ENCODE measurements at places on chromosomes 2 and 18.

DNA sequence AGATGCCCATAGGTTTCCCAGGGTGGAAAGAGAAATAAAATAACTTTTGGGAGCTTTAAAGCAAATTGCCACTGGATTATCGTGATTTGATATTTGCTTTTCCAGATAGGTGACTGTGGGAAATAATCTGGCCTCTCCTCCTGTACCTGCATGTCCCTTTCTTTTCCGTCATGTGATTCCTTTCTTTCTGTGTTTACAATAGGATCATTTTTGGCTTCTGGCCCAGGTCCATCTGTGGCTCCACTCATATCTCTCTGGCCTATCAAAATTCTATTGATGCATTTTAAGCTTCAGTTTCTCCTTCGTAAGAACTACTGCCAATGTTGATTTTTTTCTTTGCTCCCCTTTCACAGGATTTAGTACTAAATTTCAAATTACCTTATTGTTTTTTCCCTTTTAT lies 153.6 kb downstream of the CCDC85A start:
- no peak for DNase-seq

DNA sequence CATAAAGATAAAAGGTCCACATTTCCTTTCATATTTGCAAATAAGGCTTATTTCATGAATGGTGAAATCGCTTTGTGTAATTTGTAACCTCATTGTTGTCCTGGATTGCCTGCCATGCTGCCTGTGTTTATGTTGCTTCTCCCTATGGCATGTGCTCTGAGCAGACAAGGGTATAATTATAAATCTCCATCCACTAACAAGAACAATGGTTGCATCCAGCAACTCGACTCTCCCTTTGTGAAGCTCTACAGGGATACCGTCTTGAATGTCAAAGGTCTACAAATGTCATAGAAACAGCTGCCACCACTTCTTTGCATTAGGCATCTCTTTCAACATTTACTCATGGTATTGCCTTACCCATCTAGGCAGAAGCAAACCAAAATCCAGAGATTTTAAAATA lies 209.6 kb downstream of the SLC8A1 start:
- DNase-seq = no peak

GRCh38 chr18:73942081-73942625 lies 205.5 kb downstream of the FBXO15 start:
- DNase-seq = no peak

- no peak for DNase-seq
These were observed 247.1 kb downstream of the MYCN start for GRCh38 chr2:16187482-16187817.

DNA sequence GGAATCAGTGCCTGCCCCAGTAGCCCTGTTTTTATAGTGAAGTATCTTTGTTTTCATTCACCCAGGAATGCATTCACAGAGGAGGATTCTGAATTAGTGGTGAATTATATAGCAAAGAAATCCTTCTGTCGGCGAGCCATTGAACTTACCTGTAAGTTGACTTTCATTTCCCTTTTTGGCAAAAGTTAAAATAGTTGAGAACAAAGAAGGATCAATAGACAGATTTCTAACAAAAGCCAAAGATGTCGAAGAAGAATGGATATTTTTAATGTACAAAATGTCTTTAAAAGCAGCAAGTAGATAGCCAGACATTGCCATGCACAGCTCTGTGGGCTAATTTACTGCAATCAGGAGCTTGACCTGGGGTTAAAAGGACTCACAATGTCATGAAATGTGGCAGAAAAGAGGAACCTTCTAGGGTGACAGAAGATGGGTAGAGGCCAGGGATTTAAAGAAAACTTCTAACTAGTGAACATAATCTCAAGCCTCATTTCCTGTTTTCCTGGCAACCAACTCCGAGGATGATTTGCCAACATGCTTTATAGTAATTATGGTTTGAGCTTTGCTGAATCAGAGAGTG lies 53.8 kb upstream of the TMEM87B start:
- DNase-seq = no peak

DNA sequence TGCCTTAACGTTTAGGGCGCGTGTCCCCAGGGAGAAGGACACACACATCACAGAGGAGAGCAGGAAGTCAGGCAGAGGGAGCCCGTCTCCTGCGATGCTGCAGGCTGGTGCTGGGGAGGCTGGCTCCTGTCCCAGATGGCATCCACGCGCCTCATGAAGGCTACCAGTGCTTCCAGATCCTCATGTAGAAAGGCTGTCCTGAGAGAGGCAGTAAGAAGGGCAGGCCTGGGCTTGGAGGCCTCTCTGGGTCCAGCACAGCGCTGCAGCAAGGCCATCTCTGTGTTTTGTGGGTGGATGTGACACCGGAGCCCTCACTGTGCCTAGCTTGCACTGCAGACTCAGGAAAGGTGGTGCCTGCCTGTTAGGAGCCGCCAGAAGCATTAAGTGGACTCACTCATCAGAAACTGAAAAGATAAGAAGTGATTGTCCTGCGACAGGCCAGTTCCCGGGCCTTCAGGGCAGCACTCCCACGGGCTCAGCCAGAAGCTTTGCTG lies 62.7 kb downstream of the FAM168B start:
- no peak for DNase-seq

GRCh38 chr2:144146076-144146475 lies 373.8 kb downstream of the ZEB2 start:
- no peak for DNase-seq

DNA sequence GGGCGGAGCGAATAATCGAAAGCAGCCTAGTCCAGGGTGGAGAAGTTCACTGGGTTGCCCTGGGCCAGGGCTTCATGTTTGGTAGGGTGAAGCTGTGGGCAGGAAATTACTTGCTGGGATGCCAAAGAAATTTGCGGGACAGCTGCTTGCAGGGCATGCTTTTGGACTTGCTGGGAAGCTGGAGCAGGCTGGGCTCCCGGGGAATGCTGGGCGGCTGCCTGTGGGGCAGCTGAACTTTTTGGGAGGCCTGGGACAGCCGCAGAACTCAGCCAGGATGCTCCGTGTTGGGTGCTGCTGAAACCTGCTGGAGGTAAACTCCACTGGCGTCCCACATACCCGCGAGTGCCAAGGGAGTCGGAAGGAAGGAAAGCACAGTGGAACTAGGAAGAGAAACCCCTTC lies 31.9 kb downstream of the ASB1 start:
- DNase-seq = no peak

DNA sequence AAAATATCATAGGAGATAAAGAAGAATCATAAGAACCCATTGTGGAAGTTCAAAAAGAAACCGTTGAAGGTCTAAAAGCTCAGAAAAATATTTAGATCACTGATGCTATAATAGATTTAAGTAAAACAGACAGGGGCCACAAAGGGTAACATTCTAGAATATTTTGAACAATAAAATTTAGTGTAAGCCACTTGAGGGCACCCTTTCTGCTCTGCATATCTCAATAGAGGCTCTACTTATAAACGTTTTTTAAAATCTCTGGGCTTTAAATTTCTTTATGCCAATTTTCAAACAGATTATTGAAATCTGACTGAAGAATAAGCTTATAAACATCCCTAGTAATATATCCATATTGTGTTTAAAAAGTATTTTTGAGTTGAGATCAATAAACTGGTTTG lies 57.6 kb upstream of the IL1RL1 start:
- DNase-seq = no peak

- DNase-seq = no peak
These were observed 675.1 kb upstream of the SALL3 start for GRCh38 chr18:78304192-78305164.

DNA sequence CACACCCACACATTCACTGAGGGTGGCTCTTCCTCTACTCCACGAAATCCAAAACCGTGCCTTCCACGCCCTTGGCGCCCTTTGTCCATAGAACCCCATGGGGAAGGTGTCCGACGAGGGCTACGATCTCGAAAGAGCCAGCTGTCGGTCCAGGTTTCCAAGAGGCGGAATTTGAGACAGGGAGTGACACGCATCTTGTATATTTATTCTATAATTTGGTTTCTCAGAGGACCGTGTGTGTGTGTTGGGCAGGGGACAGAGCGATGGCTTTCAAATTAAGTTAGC lies 726 bp downstream of the C2orf69 start:
- no peak for DNase-seq

DNA sequence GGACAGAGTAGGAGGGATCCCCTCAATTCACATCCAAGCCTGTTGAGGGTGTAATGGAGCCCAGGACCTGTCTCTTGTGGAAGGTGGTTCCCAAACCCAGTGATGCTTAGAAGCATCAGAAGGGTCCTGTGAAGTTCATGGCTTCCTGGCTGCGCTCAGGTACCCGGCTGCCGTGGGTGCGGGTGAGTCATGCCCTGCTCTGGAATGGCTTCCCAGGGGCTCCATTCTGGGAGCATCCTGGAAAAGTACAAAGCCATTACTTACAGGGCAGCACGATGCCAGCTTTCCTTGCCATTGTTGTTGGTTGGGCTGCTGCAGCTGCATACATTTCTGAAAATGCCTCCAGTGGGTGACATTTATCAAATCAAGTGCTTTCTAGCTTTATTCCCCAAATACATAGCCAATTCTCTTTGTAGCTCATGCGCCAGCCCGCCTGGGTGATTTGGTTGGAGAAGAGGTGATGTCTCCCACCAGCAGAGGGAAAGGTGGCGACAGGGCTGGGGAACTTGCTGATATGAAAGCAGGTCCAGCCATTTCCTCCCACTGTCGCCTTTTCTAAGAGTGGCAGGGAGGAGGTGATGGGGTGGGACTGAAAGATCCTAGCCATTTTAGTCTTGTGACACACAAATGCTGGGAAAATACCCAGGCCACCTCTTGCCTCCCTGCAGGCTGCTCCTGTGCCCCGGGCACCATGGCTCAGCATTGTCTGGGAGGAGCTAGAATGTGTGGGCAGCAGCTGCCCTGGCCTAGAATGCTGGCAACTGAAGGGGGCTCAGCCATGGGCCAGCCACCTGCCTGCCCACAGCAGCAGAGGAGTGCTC lies 65.9 kb upstream of the HPCAL1 start:
- DNase-seq = no peak

DNA sequence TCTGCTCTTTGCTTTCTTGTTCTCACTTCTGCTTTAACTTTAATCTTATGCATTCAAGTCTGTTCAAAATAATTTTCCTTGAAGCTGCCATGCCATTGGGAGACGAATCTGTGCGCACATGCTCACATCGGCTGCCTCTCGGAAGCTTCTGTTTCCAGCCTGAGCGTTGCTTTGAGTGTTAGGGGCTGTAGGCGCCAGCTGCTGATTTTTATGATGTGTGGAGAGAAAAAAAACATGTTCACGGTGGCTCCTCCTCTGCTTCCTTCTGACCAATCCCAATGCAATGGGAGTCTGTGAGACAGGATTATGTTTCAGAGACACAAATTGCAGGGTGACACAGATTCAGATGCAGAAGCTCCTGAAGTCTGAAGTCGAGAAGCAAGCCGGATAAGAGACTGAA lies at the start of gene MC4R:
MC4R (minus strand) TSS at position 180 of the 400 bp plus-strand sequence. CDS start 426 bp downstream, outside the sequence.
- DNase-seq = peak; percentile 42

- DNase-seq = no peak
These were observed 85.4 kb upstream of the ZNF516 start for GRCh38 chr18:76580288-76580962.

DNA sequence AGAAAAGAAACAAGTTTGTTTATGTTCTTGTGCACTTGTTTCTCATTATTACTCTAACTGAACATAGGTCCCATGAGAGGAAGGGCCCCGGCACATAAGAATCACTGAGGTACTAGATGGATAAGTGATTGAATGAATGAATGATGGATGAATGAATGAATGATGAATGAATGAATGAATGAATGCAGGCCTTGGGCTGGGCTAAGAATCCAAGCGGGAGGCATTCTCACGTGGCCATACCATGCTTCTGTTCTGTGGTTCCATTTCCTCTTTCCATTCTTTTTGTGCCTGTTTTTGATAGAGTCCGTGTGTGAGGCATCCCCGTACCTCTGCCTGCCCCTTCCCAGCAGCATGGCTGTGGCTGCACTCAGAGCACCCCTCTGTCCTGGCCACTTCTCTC lies 94.8 kb downstream of the SH3BP4 start:
- no peak for DNase-seq

- no peak for DNase-seq
These were observed 141.5 kb upstream of the FN1 start for GRCh38 chr2:215577356-215577755.

- DNase-seq = no peak
These were observed 541.7 kb upstream of the RAB6C start for GRCh38 chr2:129437725-129438124.

DNA sequence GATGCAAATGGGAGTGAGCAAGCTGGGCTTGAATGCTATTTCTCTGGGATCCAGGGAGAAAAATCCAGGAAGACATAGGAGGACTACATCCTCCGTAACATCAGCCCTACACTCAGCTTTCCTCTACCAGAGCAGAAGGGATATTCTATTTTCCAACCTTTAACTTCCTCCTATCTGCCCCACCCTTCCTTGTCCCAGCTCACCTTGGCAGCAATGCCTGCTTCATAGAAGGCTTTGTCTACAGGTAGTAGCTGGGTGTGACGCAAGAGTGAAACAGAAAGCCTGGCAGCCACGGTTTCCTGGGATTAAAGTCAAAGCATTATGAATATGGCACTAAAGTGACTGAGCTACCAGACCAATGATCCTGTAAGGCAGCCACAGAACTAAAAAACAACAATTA lies 3.9 kb downstream of the KRTCAP3 start:
- no peak for DNase-seq

GRCh38 chr2:64550042-64550441 lies 25.9 kb downstream of the AFTPH start:
- no peak for DNase-seq

DNA sequence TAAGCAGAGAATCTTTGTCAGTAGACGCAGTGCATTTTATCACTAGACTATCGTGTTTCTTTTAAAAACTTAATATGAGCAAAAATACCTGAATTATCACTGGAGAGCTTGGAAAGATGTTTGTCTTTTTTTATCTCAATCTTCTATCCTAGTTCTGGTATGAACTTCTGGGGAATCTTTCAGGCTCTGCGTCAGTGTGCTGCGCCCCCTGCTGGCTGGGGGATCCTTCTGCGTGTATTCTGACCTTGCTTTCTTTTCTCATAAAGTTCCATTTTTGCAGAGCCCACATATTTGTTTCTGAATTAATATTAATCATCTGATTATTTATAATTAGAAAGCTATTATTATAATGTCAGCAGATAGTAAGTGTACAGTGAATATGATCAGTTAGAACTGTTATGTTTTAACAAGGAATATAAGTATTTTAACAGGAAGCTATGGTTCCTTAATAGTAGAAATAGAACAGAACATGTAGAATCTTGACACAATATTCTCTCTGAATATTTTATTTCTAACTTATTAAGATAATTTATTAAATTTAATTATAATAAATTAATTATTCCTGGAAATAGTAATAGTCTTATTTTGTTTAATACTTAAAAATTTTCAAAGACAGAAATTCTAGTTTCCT lies 945.0 kb upstream of the CRIM1 start:
- DNase-seq = no peak

DNA sequence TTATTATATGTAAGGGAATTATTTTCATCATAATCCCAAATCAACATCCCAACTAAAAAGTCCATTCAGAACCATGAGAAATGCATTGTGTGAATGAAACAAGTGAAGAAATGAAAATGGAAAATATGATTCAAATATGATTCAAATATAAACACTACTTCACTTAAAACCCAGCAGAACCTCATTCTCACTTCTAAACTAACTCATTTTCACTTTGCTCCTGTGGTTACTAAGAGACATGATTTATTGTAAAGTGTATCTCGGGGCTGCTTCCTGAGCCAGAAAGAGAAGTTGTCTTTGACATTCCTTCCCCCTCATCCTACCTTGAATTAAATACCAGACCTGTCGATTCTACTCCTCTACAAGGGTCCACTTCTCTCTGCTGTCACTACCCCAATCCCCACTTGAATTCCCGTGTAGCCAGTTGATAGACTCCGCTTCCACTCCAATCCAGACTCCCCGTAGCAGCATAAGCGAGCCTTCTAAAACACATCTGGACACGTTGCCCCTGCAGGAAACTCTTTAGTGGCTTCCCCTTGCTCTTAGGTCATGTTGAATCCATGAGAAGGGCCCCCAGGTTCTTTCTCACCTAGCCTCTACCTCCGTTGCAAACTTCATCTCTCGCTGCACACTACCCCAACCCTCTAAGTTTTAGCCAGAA lies 697.0 kb upstream of the ID2 start:
- DNase-seq = no peak
